ENCODE measurements at places on chromosomes 12 and 14. TPM values are rescaled to one million over a fixed set of nuclear protein-coding genes. Genes with fewer than 3 reads are reported as not detected.

DNA sequence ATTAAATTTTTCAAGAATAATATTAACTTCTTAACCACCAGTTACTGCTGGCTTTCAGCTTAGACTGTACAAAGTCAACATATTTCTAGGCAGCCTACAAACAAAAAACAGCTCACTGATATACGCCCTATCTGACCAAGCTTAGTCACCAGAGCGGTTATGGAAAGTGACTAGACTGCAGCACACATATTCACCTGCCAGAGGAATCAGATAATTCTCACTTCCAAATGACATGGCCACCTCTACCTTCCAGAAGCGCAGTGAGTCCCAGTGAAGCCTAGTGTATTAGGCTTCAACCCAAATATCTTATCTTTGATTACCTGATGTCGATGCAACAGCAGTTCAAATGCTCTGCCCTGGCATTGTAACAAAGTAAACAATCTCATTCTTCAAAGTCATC is 8.5 kb downstream of the STXBP6 start:
- DNase-seq = no peak

- DNase-seq = no peak
These were observed 217.3 kb upstream of the CPNE8 start for GRCh38 chr12:39122562-39123204.

DNA sequence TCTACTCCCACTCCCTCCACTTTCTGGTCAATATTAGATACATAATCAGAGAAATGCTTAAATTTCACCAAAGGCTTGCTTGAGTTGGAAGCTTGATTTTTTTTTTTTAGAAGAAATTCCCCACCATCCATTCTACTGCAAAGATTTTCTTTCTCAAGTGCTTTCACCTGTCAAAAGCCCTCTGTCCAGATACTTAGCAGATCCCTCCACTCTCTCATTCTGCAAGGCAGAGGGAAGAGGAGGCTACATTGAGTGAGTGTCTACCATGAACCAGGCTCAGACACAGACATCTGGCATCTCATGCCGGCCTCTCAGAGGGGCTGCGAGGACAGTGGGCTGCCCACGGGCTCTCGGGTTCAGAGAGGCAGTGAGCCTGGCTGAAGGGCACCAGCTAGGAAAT is 127.6 kb upstream of the GSC start:
- DNase-seq = no peak

The MAP1LC3B2 gene
- 0.48 TPM for total RNA-seq

The STAT6 gene
- 29.4 TPM for total RNA-seq

All from RPMI7951 (cell line).